ENCODE measurements at places on chromosomes 1 and 21.
A peak's percentile ranks its signal among the peaks of the same experiment; 100 is the strongest.

- DNase-seq = no peak
Observed at GRCh38 chr1:221727146-221728036, 14.5 kb downstream of the DUSP10 start.

DNA sequence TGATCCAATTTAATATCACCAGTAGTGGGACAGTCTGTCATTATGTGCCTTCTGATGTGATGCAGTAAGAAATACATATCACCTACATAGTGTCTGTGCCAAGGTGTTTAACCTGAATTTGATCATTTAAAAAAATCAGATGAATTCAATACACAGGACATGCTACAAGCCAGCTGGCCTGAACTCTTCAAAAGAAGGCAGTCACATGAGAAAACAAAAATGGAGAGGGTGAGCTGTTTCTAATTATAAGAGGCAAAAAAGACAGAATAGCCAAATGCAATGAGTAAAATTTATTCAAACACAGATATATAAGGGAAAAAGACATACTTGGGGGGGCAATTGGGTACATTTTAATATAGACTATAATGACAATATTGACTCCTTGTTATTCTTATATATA, 66.5 kb downstream of the ST3GAL3 start:
- DNase-seq = peak; percentile 45

DNA sequence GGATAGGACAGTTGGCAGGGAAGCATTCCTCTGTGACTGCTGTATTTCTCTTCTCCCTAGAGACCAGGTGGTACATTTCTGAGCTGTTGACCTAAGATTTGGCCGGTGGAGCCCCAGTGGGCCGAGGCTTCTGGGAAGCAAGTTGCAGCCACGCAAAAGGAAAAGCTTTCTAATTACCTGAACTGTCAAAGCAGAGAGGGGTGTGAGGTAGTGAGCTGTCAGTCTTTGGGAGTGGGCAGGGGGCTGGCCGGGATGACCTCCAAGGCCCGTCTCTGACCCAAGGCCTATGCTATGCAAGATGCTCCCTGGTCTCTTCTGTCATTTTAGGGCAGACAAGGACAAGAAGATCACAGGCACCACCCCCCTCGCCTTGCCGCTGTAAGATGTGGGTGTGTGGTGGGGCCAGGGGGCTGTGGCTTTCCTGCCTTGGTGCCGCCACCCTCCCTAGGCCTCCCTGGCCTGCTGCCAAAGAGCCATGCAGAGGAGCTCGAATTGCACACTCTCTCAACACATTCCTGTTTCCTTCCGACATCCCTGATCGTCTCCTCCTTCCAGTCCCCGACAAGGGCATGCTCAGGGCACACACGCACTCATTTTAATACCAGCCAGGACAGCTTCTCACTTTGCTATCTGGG, 7.7 kb downstream of the PADI1 start:
- peak; percentile 22 for DNase-seq

- DNase-seq = no peak
Observed at GRCh38 chr1:240936911-240937668, 325.1 kb upstream of the GREM2 start.

DNA sequence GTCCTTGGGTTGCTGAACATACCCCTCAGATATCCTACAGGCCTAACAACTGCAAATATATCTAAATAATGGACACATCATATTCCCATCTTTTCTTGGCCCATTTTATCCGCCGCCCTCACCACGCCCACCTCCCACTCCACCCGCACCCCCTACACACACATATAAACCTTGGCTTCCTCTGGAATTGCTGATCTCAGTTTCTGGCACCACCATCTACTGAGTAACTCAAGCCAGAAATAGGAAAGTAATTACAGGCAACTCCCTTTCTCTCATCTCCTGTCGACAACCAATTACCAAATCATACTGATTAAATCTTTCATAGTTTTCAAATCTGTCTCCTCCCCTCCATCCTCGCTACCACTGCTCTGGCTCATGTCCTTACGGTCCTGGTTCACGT, 4.7 kb downstream of the RGS8 start:
- no peak for DNase-seq

DNA sequence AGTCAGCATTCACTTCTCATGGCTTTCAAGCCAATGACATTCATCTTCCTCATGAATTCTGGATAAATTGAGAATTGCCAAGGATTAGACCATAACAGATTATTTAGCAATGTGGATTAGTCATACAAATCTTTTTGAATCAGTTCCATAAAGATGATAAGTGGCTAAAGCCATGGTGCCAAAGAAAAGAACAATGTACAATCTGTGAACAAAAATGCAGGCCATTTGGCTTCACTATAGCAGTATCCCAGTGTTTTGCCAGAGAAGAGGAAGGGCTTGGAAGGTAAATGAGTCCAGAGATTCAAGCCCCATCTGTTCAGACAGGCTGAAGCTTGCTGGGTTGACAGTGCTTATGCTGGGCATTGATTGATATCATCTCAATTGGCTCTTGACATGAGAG, 376.4 kb upstream of the LRRC7 start:
- peak; percentile 10 for DNase-seq

GRCh38 chr1:178912597-178912996, 41.7 kb upstream of the ANGPTL1 start:
- peak; percentile 5 for DNase-seq

GRCh38 chr1:19734056-19734455, 65.7 kb downstream of the TMCO4 start:
- DNase-seq = no peak

GRCh38 chr1:116092752-116093489, 18.3 kb upstream of the MAB21L3 start:
- DNase-seq = no peak

DNA sequence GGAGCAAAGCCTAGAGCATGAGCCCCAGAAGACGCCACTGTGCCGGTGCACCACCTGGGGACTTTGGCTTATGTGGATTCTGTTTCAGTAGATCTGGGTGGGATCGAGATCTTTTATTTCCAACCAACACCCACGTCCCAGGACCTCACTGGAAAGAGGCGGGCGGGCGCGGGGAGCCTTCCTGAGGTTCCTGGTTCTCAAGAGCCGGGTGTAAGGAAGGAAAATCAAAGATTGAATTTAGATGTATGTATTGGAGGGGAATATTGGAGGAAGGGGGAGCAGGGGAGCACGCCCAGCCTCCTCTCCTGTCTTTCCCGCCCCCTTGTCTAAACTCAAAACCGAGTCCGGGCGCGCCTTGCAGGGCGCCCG, 6.2 kb upstream of the OLIG2 start:
- no peak for DNase-seq

- DNase-seq = no peak
Observed at GRCh38 chr1:109789551-109790180, 25.9 kb upstream of the EPS8L3 start.

DNA sequence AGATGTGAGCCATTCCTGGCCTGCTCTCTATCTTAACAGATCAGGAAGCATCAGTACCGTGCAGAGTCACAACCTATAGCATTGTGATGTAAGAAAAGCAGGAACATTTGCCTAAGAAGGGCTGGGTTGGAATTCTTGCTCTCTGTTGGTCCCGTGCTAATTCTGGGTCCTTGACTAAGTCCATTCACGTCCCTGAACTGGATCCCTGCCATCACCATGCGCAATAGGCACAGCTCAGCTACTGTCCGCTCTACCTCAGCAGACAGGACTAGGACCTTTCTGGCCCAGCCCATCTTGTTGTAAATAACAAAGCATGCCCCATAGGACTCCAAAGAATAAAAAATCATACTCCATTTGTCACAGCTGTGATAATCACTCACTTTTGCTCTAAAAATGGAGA, 175.0 kb downstream of the RGS7 start:
- no peak for DNase-seq

- no peak for DNase-seq
Observed at GRCh38 chr1:46768445-46768844, 30.4 kb upstream of the CYP4B1 start.

DNA sequence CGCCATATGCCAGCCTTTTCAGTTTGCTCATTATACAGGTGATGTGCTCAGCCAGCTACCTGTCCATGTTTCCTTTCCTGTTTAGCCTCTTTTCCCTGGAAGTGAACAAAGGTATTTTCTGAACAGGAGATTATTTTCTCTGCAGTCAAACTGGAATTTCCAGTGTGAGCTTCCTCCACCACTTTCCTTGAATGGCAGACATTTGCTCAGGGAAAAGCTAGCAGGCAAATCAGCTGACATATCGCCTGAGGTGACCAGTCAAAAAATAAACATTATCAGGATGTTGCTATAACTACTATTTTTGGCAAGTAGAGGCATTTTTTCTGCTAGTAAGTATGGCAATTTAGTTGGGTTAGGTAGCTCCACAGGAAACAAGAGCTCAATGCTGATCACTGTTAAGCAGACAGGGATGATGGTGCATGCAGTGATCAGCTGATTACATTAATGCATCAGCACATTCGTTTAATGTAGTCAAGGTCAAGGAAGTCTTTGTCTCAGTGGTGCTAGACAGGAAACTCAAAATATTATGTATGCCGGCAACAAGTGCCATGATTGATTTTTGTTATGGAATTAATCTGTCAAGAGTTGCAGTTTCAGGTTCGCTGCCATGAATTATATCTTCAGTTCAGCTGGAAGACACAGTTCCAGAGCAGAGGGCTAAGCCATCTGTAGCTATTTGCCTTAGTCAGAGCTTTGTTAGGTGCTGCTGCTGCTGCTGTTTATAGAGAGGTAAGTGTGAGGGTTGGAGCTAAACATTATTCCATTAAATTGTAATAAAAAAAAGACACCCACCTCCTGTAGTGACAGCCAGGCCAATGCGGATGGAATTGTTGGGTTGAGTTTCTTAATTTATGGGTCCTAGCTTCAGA, 179.7 kb upstream of the ST6GALNAC5 start:
- no peak for DNase-seq

DNA sequence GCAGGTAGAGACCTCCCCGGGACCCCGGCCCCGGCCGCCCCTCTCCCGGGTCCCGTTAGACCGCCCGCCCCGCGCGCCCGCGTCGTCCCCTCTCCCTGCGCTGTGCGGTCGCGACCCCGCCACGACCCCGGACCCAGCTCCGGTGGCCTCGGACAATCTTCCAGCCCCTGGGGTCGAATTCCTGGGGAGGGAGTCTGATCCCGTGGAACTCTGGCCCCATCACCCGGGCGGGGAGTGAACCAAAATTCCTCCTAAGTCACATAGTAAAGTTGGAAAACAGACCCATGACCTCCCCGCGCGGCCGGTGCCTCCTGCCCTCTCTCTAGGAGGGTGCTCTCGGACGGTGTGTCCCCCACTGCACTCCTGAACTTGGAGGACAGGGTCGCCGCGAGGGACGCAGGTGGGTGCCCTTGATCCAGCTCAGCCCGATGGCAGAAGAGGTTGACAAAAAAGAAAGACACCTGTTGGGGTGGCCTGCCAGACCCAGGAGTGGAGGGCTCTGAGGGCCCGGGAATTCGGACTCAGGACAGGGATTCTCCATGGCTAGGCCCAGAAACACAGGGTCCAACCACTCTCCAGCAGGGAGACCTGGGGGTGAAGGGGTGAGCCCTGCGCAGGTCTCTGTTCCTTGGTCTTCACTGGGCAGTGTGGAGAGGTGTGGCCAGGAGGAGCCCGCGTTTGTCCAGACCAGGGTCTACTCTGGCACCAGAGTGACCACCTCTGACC, 451 bp downstream of the ADAMTSL4 start:
- DNase-seq = peak; percentile 34

DNA sequence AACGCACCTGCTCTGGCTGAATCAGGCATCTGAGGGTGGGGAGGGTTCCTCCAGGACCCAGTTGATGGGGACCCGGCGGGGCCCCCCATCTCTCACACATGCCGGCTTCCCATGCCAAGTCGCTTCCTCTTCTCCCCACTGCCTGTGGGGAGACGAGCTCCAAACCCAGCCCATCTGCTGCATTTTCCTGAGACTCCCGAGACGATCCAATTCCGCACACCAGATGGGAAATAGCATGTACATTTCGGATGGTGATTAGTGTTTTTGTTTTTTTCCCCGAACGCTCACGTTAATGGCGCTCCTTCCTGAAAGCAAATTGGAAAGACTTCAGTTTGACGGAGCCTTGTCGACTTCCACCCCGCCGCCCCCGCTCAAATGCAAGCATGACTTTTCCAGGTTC, 13.2 kb upstream of the GRIK3 start:
- no peak for DNase-seq

DNA sequence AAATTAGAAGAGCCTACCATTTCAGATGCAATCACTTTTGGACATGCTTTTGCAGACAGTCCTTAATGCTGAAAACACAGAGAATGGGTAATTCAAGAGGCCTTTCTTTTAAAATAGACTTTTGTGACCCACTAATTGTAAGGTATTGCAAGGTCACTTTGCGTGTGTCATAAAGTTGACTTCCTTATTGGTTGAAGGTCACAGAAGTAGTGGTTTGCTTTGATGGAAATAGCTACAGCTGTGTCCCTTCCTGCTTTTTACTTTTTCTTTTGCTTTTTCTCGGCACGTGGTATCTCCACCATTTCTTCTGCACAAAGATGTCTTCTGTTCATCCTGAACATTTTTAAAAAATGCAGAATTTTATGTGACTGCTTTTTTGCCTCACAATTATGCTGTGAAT, 146.8 kb downstream of the DYRK1A start:
- DNase-seq = no peak

DNA sequence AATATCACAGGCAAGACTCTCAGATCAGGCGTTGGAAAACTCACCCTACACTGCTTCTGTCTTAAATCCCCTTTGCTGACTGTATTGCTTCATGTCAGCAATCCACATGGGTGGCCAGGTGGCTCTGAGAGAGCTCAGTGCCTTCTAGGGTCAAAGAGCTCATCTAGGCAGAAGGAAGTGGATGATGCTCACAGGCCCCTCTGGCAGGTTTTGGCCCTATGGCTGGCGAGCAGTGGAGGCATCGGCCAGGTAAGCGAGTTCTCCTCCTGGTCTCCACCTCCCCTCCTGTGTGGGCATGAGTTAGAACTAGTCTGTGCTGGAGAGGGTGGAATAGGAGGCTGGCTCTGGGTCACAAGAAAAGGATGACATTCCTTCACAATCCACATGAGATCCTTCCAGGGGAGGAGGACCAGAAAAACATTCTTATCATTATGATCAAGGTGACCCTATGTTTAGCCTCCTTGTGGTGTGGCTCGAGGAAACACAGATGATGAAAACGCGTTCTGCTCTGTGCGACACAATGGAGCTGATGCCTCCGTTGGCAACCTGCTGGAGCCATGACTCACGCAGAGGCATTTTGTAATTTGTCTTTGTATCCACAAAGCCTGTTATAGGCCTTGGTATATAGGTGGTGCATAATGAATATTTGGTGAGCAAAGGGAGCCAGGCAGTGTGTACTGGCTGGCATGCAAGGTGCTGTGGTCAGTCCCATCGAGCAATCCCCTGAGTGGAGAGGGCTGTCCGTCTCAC, 264.6 kb upstream of the RAB4A start:
- DNase-seq = no peak
